WTC11 (cell line): ENCODE measurements at places on chromosomes 7 and 10.

DNA sequence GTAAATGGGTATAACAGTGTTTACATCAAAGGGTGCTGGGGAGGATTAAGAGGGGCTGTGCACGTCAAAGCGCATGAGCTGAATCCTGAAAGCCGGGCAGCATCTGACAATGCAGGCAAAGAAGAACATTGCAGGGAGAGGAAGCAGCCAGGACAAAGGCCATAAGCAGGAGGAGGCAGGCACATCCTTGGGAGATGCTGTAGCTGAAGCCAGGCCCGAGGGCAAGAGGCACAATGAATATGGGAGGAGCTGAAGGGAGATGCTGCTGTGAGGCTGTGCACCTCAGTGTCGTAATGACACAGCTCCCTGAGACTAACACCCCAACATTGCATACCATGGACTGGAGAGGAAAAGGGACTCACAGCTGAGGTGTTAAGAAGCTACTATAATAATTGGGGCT is 129.2 kb downstream of the BTAF1 start:
- DNase-seq, result no peak

- DNase-seq, result no peak
Measured at GRCh38 chr10:119450606-119451299, 91.8 kb downstream of the RGS10 start.

DNA sequence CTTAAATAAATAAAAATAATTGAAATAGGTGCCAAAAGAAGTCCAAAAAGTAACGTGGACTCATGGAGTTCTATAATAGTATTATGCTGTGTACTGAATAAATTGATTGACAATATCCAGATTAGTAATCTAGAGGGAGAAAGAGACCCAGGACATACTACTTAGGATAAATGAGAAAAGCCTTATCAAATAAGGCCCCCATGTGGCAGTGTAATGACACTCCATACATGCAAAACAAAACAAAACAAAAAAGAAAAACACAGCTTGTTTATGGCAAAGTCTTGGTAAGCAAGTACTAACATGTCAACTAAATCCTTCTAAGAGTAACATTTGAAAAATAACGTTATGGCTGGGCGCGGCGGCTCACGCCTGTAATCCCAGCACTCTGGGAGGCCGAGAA is 3.6 kb upstream of the RUNDC3B start:
- no peak for DNase-seq

- DNase-seq, result no peak
Measured at GRCh38 chr10:56135828-56136227, 225.2 kb downstream of the ZWINT start.

DNA sequence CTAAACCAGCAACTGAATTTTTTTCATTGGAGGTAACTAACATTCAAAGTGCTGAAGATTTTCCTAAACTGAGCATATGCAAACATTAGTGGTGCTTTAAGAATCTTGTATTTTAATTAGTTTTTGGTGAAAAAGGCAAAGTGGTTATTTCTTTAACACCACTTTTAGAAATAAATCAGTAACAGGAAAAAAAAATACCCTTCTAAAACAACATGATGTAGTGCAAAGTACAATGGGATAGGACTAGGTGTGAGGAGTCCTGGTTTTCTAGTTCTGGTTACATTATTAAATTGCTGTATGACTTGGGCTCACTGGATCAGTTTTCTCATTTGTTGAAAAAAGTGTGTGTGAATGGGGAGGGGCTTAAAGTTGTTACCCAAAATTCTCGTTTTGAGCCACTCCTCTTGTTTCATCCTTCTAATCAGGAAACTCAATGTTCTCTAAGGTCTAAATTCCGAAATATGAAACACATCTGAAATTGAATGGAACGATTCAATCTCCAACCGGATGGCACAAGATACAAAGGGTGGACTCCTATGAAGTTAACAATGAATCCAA is 1.8 kb downstream of the WASL start:
- no peak for DNase-seq

DNA sequence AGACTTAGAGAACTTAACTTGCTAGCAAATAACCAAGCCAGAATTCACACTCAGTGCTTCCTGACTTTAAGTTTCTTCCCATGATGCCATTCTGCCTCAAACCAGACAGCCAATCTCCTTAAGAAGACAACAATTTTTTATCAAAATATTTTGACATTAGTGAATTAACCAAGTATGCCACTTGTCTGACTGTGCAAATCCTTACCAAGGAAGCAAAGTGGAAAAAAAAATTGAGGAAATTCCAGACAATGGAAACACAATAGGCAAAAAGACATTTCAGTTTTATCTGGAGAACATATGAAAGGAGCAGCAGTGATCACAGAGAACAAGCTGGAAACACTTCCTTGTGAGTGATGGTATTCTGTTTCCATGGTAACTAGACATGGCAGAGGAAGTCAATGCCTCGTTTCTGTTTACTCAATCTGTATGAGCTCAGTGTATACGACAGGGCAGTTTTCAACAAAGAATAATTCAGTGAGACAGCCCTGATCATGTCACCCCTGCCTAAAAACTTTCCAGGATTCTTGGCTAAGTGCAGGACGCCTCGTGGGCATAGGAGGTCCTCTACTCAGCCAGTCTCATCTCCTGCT is 114.2 kb downstream of the DYNC1I1 start:
- DNase-seq, result no peak

GRCh38 chr10:132048294-132048667 is 17.5 kb upstream of the JAKMIP3 start:
- no peak for DNase-seq

DNA sequence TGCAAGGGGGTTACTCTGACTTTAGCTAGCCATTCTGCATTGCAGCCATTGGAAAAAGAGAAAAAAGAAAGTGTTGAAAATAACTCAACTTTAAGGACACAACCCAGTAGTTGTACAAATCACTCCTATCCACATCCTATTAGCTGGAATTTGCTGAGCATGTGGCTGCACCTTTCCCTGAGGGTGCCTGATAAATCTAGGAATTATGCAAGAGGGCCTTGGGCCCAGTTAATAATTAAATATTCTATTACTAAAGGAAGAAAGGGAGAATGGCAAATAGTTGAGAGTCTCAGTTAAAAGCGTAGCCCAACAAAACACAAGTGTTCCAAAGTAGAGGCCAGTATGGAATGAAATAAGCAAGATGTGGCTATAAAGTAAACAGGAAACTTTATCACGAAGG is 200.9 kb upstream of the CNTNAP2 start:
- no peak for DNase-seq

GRCh38 chr7:31494421-31494820 is 19.5 kb upstream of the ITPRID1 start:
- DNase-seq, result no peak

GRCh38 chr10:72472306-72472705 is 117.6 kb upstream of the DNAJB12 start:
- no peak for DNase-seq

DNA sequence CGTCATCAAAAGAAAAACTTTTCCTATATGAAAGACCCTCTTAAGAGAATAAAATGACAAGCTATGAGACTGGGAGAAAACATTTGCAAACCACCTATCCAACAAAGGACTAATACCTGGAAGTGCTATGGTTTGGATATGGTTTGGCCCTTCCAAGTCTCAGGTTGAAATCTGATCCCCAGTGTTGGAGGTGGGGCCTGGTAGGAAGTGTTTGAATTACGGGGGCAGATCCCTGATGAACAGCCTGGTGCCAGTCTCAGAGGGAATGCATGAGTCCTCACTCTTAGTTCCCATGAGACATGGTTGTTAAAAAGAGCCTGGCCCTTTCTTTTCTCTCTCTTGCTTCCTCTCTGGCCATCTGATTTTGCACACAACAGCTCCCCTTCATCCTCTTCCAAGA is 6.3 kb downstream of the ALDH18A1 start:
- DNase-seq, result peak; percentile 30

DNA sequence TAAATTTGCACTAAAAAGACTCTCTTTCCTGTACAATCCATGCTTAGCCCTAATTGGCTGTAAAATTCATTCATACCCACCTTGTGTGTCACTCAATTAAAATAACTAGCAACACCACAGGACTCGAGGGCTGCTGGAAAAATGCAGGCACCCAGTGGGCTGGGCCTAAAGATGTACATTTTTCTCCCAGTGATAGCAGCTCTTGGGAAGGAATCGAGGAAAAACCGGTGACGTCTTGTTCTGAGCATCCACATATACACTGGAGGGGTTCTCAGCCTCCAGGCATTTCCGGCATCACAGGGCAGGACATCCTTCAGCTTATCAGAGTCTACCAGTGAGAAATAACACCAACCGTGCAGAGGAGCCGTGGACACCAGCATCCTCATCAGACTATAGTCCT is 85.8 kb upstream of the PITRM1 start:
- DNase-seq, result no peak

DNA sequence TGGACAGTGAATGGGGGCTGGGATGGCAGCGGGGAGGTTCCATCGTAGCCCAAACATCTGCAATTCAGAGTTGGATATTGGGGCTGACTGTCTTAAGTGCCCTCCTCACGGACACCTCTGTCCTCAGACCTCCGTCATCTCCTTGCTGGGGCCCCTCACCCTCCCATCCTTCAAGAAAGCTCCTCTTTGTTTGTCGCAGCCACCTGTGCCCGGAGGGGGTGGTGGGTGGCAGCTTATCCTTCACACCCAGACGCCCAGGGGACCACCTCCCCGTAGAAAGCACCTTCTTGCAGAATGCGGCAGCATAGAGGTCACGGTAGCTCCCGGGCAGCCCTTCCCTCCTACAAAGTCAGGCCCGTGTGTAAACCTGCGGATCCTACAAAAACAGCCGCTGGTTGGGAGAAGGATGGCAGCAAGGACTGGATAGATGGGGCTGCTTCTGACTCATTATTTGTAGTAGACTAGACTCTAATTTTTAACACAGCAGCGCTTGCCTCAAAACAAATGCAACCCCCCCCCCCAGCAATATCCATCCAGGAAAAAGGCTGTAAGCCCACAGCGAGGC is 1.3 kb upstream of the PTPRN2 start:
- DNase-seq, result no peak

DNA sequence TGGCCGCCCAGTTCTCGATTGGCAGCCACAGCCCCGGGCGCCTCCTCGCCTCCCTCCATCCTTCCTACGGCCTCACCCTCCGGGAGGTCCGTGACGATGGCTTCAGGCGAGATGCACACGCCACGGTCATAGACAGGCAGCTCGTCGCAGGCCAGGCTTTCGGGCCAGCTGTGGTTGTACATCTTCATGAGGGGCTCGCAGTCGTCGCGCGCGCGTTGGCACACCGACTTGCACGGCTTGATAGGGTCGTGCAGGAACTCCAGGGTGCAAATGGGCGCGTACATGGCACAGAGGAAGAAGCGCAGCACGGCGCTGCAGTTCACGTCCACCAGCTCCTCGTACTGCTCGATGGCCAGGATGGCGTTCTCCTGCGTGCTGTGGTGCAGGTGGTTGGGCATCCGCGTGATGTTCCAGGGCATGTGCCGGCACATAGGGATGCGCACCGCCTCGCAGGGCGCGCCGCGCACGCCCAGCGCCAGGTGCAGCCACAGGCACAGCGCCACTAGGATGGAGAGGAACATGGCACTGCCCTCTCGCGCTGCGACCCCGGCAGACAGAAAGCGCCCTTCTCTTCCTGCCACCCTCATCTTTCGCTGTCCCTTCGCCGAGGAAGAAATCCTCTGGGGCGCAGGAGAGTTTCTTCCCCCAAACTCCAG is 472 bp downstream of the SFRP4 start:
- peak; percentile 42 for DNase-seq

DNA sequence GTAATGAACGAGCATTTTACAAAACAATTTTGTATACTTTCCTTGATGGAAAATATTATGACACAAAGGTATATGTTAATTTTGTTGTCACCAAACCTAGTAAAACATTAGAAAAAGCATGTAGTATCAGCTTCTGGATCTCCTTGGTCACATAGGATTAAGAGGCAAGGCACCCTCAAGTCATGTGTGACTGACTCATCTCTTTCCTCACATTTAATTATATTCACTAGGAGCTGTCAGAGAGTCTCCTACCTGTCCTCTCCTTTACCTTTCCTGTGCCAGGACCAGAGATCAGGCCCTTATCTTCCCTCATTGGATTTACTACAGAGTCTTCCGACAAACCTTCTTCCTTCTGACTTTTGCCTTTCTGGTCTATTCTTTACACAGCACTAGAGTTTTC is 111.3 kb upstream of the RPA3 start:
- DNase-seq, result no peak

DNA sequence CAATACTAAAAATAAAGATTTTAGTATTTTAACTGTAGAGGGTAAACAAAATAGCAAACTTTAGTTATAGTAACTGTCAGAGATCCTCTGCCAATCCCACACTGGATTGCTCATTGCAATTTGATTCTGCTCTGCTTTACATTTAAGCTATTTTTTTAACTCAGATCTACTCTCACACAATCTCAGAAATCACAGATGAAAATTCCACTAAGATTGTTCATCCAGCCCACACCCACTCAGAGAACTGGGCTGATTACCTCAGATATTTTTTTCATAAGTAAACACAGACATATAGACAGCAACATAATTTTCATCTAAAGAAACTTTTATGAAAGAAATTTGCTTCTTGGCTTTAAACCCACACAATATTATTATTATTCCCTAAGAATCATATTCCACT is 7.0 kb downstream of the OSBPL3 start:
- DNase-seq, result no peak

DNA sequence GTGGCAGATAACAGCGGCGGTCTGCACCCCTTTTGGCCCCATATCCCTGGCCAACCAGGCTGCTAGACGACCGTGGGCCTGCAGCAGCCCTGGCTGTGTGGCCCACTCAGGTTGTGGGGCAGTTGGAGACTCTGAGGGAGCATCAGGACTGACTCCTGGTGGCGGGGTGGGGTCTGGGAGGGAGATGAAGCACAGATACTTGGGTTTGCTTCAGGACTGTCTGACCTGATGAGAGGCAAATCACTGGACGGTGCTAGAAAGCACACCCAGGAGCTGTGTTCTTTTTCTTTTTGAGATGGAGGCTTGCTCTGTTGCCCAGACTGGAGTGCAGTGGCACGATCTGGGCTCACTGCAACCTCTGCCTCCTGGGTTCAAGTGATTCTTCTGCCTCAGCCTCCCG is 28.2 kb downstream of the BAMBI start:
- DNase-seq, result no peak

GRCh38 chr10:20372748-20373147 is 524.4 kb downstream of the NEBL start:
- DNase-seq, result no peak

DNA sequence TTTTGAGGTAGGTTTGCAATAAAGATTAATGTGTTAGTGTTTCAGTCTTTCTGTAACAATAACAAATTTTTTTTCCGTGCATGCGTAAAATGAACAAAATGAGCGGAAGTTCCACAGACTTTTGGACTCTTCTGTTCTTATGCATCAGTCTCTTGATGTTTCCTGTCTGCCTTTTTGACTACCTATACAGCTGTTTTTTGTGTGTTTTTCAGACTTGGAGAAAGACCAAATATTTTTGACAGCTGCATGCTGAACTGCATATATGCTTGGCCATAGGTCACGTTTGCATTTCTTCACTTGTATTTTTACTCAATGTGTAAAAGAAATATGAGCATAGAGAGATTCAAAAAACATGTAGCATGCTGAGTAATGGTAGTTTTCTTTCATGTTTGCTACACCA is 119.3 kb downstream of the BBS9 start:
- no peak for DNase-seq

GRCh38 chr10:3420527-3421469 is 248.2 kb upstream of the PITRM1 start:
- DNase-seq, result no peak

- no peak for DNase-seq
Measured at GRCh38 chr10:78078539-78079330, 45.1 kb downstream of the RPS24 start.
